NCI-H2081 treated with DMSO at 0.1 percent for 48 hours (cell line): ENCODE measurements at places on chromosomes 2 and 18.

DNA sequence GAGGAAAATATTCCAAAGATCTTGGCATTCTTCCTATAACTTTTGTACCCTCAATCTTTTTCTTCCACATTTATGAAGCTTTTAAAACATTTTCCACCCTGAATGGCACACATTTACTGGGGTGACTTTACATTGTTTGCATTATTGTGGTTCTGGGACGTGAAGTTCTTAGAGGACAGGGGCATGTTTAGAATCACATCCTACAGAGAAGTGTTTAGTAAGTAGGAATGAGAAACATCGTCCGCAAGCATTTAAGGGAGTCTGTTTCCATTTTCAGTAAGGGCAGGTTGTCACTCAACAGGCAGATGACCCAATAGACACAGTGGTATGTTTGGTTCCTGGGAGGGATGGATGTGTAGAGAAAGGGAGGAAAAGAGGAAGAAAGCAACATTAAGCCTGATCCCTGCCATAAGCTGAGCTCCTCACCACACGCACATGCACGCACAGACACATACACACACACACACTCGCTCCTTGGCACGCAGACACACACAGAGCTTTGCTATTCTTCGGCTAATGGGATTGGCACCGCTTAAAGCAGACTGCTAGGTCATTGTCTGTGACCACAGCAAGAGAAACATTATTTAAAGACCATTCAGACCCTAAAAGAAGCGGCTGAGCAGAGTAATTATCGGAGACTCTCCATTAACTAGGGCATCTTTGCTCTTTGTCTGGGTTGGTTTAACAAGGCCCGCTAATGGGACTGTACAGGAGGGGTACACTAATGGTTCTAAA, 14.2 kb upstream of the PLEKHM3 start:
- DNase-seq, result no peak

DNA sequence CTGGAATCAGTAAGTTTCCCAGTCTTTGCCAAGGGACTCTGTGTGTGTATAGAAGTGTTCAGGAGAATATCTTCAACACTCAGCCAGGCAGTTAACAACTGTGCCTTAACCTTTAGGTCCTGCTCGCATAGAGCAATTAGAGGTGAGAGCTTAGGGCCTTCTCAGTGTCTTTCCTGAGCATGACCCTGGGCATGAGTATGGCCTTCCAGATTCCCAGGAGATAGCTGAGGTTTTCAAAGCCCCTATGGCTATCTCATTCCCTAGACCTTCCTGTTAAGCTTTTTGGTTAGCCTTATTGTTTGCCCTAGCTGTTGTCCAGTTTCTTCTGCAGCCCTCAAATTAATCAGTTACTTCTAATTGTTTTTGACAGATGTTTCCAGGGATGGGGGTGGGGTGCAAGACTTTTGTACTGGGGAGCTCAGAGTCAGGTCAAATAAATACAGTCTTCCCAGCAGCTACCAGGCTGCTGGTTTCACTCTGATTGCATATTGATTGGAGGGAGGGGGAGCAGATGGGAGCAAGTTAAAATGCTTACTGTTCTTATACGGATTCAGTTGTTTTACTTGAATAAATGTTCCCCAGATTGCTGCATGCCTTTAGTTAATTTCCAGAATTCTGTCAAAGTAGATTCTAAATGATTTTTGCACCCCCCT, 23.1 kb downstream of the PDK1 start:
- DNase-seq, result no peak

DNA sequence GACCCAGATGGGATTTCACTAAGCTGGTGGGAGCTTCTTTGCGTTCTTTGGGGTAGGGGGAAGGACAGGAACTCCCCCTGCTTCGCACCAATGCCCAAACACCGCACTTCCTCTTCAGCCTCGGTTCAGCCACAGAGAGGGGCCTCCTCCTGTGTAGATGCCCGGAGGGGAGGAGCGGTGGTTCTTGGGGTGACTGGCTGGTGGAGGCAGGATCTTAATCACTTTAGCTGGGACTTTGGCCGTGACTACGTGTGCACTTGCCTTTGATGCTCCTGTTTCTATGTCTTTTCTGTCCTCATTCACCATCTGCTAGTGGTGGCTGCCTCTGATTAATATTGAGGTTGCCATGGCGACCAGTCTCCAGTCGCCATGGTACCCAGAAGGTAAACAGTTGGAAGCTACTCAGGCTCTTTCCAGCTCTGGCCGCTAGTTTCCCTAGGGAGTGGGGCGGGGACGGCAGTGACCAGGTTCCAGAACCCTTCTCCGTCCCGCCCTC, 1.9 kb downstream of the CNGA3 start:
- DNase-seq, result no peak

- DNase-seq, result no peak
These were observed 1113.0 kb downstream of the BCL11A start for GRCh38 chr2:59440491-59440890.

- DNase-seq, result no peak
These were observed 22.4 kb downstream of the ZNF532 start for GRCh38 chr18:58886864-58887612.

DNA sequence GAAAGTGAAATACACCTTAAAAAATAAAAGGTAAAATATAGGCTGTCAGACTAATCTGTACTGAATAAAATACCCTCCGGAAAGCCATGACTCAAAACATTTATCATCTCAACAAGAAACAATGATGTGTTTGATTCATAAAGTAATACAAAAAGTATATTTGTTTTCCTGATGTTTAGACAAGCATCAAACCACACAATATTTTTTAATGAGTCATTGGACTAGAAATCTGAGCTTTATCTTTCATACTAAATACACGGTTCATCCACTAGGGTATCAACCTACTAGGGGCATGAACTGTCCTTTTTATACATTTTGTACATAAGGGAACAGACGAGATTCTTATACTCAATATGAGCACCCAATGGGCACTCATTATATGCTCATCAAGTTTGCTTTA, 31.3 kb downstream of the CD226 start:
- no peak for DNase-seq

DNA sequence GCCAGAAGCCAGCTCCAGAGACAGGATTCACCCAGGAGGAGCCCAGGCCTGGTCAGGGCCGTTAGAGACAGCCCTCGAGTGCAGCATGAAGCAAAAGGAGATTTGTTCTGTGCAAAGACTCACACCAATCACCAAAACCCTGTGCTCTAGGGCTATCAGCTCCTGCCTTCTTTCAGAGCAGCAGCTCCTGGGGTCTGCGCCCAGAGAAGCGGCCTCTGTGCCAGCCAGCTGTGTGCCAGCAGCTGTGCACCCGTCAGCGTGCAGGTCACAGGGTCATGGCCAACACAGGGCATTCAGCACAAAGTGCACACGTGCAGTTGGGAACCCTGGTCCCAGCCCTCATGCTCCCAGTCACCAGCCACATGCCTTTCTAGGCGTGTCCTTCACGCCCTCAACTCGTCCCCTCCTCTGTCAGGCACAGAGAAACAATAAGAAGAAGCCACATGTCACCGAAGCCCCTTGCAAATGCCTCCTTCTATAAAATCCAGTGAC, 49.3 kb downstream of the ZNF516 start:
- DNase-seq, result no peak

DNA sequence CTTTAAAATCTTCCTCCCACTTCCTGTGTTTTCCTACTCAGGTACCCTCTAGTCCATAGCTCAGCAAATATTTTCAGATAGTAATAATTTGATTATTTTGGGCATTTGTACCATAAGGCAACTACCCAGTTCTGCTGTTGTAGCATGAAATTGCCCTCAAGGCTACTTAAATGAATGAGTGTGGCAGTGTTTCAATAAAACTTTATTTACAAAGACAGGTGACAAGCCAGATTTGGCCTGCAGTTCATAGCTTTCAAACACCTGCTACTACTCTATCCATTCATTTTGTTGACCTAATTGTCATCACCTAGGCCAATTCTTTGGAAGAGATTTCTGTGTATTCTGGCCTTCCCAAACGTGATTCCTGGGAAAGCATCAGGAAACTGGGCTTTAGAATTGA, 28.9 kb downstream of the NYAP2 start:
- peak; percentile 82 for DNase-seq

DNA sequence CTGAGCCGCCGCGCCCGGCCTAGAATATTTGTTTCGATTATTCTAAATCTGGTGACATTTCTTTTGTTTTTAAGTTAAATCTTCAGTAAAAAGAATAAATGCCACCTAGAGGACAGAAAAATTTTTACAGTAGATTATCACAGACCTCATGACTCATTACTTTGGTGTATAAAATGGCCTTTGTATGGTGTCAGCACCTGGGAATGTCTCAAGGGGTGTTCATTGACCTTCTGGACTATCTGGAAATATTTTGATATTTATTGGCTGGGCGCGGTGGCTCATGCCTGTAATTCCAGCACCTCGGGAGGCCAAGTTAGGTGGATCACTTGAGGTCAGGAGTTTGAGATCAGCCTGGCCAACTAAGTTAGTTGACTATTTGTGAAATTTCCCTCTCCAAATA, 30.3 kb upstream of the SLC30A6 start:
- DNase-seq, result no peak

GRCh38 chr2:106274668-106275067, 80.6 kb upstream of the UXS1 start:
- DNase-seq, result no peak

- no peak for DNase-seq
These were observed 99.3 kb downstream of the SPOPL start for GRCh38 chr2:138600732-138601457.

GRCh38 chr2:134739879-134740301, 21.1 kb upstream of the TMEM163 start:
- DNase-seq, result no peak

GRCh38 chr2:73004889-73005596, 66.5 kb downstream of the SFXN5 start:
- no peak for DNase-seq

DNA sequence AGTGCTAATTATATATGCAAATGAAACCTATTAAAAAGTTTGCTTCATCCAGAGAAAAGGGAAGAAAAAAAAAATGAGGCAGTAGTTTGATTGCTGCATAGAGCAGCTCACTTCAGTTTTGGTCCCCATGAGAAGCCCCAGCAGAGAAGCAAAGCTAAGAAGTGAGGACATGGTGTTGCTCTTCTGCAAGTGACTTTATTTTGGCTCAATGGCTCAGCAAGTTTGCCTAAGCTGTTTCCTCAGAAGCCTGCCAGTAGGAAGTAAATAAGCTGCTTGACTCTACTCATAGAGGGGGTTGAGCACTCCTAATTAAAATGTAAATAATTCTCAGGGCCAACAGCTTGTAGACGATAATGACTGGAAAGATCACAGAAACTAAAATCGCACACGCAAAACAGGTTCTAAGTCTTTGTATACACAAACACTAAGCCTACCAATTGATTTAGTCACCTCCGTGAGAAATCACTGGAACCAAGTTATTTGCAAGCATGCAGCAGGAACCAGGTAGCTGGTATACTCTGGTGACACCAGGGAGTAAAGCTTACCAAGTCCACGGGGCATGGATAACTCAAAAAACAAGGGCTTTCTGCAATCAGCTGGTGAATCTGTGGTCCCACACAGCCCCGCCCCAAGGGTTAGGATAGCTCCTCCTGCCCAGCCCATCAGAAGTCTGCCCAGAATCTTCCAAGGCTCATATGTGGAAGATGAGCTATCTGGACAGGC, 39.7 kb upstream of the NABP1 start:
- no peak for DNase-seq

DNA sequence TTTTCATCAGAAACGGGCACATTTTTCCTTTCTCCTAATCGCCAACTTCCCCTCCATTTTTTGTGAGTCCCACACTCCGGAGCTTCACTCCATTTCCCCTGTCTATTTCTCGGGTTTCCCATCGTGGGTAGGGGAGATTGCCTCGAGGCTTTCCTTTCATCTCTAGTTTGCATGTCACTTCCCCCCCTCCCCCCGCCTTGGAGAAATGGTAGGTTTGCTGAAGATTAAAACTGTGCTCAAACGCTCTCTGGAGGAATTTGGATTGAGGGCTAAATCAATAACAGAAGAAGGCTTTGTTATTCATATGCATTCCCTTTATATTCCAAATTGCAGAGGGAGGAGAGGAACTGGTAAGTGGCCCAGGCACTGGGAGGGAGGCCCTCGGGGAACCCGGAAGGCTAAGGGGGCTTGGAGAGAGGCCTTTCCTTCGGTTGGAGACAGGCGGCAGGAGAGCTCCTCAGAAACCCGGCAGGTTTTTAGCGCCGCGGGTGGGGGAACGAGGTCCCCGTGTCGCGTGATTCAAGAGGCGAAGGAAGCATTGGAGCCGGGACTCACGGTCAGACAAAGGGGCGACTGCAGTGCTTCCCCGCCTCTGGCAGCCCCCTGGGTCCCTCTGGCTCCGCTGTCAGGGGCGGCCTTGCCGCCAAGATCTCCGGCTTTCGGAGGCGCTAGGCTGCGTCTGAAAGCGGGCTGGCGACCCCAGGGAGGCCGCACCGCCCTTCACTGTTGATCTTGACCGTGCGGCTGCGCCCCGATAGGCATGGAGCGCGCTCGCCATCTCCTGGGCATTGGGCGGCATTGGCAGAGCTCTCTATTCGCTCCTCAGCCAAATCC, 2.4 kb upstream of the HOXD12 start:
- peak; percentile 51 for DNase-seq

GRCh38 chr2:26172871-26173775, at the start of gene GAREM2:
GAREM2 (plus strand) TSS chr2:26173088; CDS start chr2:26173221, 133 bp downstream.
- DNase-seq, result no peak

DNA sequence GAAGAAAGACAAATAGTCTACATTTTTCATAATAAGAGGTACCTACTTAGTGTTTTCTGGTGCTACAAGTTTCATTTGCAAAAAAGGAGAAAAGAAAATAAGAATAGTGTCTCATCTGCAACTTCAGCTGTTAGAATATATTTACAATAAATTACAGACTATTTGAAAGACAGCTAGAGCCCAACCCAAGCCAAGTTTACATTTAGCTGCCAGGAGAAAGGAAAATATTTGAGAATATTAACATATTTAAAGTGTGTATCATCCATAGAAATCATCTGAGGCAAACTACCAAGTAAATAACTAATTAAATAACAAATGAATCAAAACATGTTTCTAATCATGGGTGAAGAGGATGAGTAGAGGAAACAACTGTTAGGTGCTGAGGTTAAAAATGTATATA, 209.2 kb upstream of the ZSWIM2 start:
- DNase-seq, result no peak

- DNase-seq, result peak; percentile 73
These were observed 103.0 kb upstream of the STK17B start for GRCh38 chr2:196274387-196274809.

GRCh38 chr2:170895023-170895757, 33.9 kb upstream of the GORASP2 start:
- DNase-seq, result no peak

DNA sequence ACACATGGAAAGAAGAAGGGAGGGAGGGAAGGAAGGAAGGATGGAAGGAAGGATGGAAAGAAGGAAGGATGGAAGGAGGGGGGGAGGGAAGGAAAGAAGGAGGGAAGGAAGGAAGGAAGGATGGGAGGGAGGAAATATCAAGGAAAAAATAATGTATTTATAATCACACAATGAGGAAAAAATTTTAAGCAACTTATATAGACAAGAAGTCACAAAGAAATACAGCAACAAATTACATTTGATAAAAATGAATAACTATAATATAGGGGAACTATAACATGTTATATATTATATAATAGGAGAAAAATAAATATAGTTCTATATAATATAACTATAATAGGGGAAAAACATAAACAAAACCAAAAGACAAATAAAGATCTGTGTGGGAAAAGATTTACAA, 441.8 kb downstream of the LRATD1 start:
- DNase-seq, result no peak
